ENCODE measurements at places on chromosomes 2 and 18. TPM values are rescaled to one million over a fixed set of nuclear protein-coding genes. Genes with fewer than 3 reads are reported as not detected.
A peak's percentile ranks its signal among the peaks of the same experiment; 100 is the strongest.

The CRACDL gene
- 6.0 TPM for total RNA-seq

The DCDC2C gene
- 0.27 TPM for total RNA-seq

The TRIB2 gene
- 63.4 TPM for total RNA-seq

The MOGAT1 gene
- total RNA-seq: not detected

The XIRP2 gene
- total RNA-seq: 0.19 TPM

The C2orf66 gene
- 0.19 TPM for total RNA-seq

The SLC35F5 gene
- total RNA-seq: 82.4 TPM

The IHH gene
- total RNA-seq: not detected

The OR6B2 gene
- not detected for total RNA-seq

The CDH20 gene
- total RNA-seq: not detected

GRCh38 chr2:19104503-19104902 lies 253.9 kb downstream of the OSR1 start:
- no peak for DNase-seq
- no peaks in the 10 kb centered on the region for H3K4me1 ChIP-seq
- H3K27me3 ChIP-seq: no peaks in the 10 kb centered on the region
- no peaks in the 10 kb centered on the region for H3K36me3 ChIP-seq

GRCh38 chr2:126642031-126642430 lies 13.9 kb upstream of the GYPC start:
- no peak overlapping the region for H3K4me3 ChIP-seq
- H3K27ac ChIP-seq: no peak overlapping the region
- DNase-seq: no peak
- H3K36me3 ChIP-seq: no peaks in the 10 kb centered on the region
- no peaks in the 10 kb centered on the region for H3K4me1 ChIP-seq
- H3K27me3 ChIP-seq: no peaks in the 10 kb centered on the region

GRCh38 chr18:78734614-78734945 lies 245.0 kb upstream of the SALL3 start:
- no peak overlapping the region for H3K27ac ChIP-seq
- H3K4me3 ChIP-seq: no peak overlapping the region
- peak; percentile 28 for DNase-seq
- no peaks in the 10 kb centered on the region for H3K36me3 ChIP-seq
- no peaks in the 10 kb centered on the region for H3K27me3 ChIP-seq

DNA sequence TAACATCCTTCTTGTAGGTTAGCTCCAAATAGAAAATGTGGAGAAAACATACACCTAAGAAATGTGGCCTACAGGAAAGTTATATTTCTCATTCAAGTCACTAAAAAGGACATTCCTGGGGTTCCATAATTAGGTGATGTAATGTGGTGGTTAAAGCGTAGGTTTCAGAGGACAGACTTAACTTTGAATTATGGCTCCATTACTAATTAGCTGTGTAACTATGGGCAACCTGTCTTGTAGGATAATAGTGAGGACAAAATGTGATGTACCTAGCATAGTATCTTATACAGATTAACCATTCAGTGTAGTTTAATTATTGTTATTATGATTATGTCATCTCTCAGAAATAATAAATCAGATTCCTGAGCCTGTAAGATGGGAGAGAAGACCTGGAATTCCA lies 602.5 kb downstream of the TSN start:
- no peaks in the 10 kb centered on the region for H3K4me1 ChIP-seq
- no peak overlapping the region for H3K4me3 ChIP-seq
- H3K27ac ChIP-seq: no peak overlapping the region

GRCh38 chr2:137873536-137874244 lies 90.6 kb upstream of the HNMT start:
- no peaks in the 10 kb centered on the region for H3K27me3 ChIP-seq
- H3K4me1 ChIP-seq: no peaks in the 10 kb centered on the region
- no peak overlapping the region for H3K27ac ChIP-seq

- DNase-seq: no peak
Observed at GRCh38 chr2:169095621-169096105, 26.3 kb downstream of the DHRS9 start.

DNA sequence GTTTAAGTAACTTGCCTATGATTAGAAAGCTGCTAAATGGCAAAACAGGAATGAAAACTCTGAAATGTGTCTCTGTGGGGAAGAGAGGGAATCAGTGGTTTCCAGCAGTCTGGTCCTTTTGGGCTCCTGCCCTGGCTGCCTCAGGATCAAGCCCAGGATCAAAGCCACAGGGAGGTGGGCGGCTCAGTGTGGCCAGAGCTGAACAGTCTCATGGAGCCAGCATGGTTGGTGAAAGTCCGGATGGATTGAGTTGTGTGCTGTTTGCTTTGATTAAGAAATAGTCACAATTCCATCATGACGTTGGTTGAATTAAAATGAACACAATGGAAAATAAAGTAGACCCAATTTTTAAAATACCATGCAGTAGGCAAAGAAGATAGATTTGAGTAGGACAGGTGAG lies 344.2 kb downstream of the LPIN1 start:
- DNase-seq: no peak
- no peaks in the 10 kb centered on the region for H3K27me3 ChIP-seq
- H3K4me3 ChIP-seq: no peak overlapping the region
- no peak overlapping the region for H3K27ac ChIP-seq
- H3K4me1 ChIP-seq: no peaks in the 10 kb centered on the region
- H3K36me3 ChIP-seq: no peaks in the 10 kb centered on the region

DNA sequence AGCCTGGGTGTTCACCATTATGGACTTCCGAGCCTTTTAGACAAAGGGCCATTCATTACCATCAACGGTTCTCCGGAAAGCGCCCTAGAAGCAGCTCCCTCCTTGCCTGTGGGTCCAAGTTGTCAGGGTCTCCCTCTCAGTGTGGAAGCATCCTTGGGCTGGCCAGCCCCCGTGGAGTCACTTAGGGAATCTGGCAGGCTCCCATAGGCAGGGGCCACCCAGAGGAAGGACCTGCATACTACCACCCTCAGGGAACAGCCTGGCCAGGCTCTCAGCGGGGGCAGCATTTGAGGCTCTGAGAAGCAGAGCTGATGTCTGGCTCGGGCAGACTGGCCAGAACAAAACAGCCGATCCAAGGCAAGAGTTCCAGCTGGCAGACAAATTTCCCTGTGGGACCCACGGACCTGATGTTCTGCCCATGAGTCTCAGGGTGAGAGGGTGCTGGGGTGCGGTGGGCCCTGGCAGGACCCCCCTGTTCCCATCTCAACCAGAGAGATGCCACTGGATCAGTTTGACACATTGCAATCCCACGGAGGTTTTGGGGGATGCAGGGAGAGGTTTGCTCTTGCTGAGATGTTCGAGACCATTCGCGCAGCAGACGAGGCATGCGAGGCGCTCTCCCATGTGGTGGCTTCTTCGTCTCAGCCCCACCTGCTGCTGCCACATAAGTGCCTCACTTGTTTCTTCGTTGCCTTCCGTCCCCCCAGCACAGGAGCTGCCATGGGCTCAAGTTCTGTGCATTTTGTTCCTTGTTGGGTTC lies 56.9 kb downstream of the ACKR3 start:
- H3K4me3 ChIP-seq: no peak overlapping the region
- peak; percentile 39 for DNase-seq
- H3K27me3 ChIP-seq: no peaks in the 10 kb centered on the region
- no peaks in the 10 kb centered on the region for H3K4me1 ChIP-seq
- no peaks in the 10 kb centered on the region for H3K36me3 ChIP-seq
- H3K27ac ChIP-seq: no peak overlapping the region

GRCh38 chr18:57430079-57431001 lies 4.8 kb upstream of the ONECUT2 start:
- H3K27ac ChIP-seq: no peak overlapping the region
- peaks cover 6% of the 10 kb centered on the region for H3K27me3 ChIP-seq
- no peak for DNase-seq
- no peaks in the 10 kb centered on the region for H3K36me3 ChIP-seq
- H3K4me3 ChIP-seq: no peak overlapping the region

DNA sequence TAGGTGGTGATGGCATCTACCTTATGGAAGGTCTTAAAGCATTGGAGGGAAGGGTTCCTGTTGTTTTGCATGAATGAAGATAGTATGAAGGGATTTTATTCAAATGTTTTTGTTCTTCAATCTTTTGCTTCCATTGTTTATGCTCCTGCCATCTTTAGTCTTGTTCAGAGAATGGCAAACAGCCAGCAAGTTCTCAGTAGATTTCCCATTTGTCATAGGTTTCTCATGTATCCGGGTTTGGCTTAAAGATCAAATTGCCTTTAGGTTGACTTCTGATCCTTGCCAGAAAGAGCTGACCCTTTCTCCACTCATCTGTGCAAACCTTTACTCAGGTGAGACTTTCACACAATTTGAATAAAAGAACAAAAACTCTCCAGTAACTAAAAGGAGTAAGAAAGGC lies 44.2 kb upstream of the STAT4 start:
- no peak overlapping the region for H3K4me3 ChIP-seq
- no peak overlapping the region for H3K27ac ChIP-seq
- H3K4me1 ChIP-seq: no peaks in the 10 kb centered on the region
- no peaks in the 10 kb centered on the region for H3K36me3 ChIP-seq
- no peak for DNase-seq

DNA sequence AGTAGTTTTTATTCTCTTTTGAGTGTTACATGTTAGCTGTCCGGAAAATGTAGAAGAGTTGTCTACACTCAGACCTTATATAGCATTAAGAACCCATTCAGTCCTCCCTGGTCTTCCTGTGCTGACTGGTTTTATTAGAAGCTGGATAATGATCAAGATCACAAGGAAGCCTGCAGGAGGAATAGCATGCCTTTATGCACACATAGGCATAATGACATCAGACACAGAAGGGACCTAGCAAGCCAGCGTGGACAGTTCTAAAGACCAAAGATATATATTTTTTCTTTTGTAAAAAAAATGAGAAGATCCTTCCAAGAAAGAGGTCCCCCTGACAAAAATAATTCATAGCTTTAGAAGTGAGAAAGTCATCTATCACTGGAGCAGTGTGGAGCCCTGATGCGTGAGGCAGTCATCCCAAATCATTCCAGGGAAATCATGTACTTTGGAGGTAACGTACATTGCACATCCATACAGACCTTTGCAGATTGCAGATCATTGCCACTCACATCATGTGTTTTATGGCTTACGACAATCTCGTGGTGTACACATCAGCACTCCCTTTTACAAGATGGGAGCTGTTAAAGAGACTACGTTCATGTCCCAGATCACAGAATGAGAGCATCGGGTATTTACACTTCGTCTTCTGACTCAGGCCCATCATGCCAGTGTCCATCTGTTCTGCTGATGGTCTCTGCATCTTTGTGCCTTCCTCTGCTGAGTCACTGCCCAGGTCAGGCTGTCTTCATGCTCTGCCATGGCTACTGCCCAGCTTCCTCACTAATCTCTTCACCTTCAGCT lies 334.0 kb downstream of the SOCS6 start:
- H3K27ac ChIP-seq: no peak overlapping the region
- no peaks in the 10 kb centered on the region for H3K36me3 ChIP-seq
- DNase-seq: no peak

GRCh38 chr2:170310876-170311502 lies 133.0 kb downstream of the MYO3B start:
- no peaks in the 10 kb centered on the region for H3K36me3 ChIP-seq
- DNase-seq: no peak
- no peaks in the 10 kb centered on the region for H3K4me1 ChIP-seq
- no peaks in the 10 kb centered on the region for H3K27me3 ChIP-seq

- no peaks in the 10 kb centered on the region for H3K36me3 ChIP-seq
- no peaks in the 10 kb centered on the region for H3K27me3 ChIP-seq
- no peak overlapping the region for H3K4me3 ChIP-seq
- H3K27ac ChIP-seq: no peak overlapping the region
Observed at GRCh38 chr2:180446492-180446891, 439.4 kb upstream of the CWC22 start.

- H3K36me3 ChIP-seq: no peaks in the 10 kb centered on the region
- H3K27me3 ChIP-seq: no peaks in the 10 kb centered on the region
- DNase-seq: no peak
- no peaks in the 10 kb centered on the region for H3K4me1 ChIP-seq
Observed at GRCh38 chr2:11387100-11387390, 42.6 kb upstream of the ROCK2 start.

- no peak for DNase-seq
- no peaks in the 10 kb centered on the region for H3K4me1 ChIP-seq
Observed at GRCh38 chr2:223877721-223878410, 40.5 kb upstream of the AP1S3 start.

GRCh38 chr18:49547701-49548100 lies 14.2 kb upstream of the LIPG start:
- no peak overlapping the region for H3K27ac ChIP-seq
- H3K27me3 ChIP-seq: no peaks in the 10 kb centered on the region
- no peaks in the 10 kb centered on the region for H3K4me1 ChIP-seq
- H3K4me3 ChIP-seq: no peak overlapping the region

GRCh38 chr2:228902176-228902575 lies 368.9 kb downstream of the PID1 start:
- DNase-seq: no peak
- H3K27me3 ChIP-seq: no peaks in the 10 kb centered on the region
- no peaks in the 10 kb centered on the region for H3K36me3 ChIP-seq

DNA sequence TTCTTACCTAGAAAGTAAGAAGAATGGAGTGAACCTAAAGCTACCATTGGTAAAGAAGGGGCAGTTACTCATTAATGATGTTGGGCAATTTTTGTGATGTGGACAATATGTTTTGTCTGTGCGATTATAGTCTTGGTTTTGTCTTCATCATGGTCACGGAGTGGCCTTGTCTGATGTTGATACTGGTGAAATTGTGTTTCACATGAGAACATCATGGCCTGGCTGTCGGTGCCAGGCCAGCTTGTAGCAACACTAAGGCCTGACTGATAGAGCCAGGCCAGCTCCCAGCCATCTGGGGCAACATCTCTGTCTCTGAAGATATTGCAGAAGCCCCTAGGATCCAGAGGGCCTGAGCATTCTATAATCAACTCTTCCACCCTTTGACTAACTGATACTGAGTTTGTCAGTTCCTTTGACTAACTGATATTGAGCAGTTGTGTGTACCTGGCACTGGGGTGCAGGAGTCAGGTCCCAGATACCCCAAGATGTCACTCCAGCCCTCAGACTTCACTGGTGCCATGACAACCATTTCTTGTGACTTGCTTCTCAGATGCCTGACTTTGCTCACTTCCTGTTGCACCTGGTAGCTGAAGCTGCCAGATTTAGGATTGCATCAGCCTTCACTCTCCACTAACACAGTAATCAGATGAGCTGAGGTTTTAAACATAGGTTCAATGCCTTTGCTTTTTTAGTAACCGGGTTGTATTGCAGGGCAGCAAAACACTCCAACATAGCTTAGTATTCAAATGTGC lies 62.5 kb downstream of the RPIA start:
- no peak overlapping the region for H3K27ac ChIP-seq
- H3K4me1 ChIP-seq: no peaks in the 10 kb centered on the region
- H3K36me3 ChIP-seq: no peaks in the 10 kb centered on the region
- DNase-seq: no peak
- no peaks in the 10 kb centered on the region for H3K27me3 ChIP-seq
- H3K4me3 ChIP-seq: no peak overlapping the region

GRCh38 chr2:190880378-190881083 lies at the start of gene GLS:
TSS of gene GLS (plus strand) at chr2:190880821. CDS start at chr2:190881085, 264 bp downstream.
- H3K4me1 ChIP-seq: no peaks in the 10 kb centered on the region
- DNase-seq: peak; percentile 98
- H3K27ac ChIP-seq: peak within 1 kb of the TSS; percentile 96
- H3K27me3 ChIP-seq: no peaks in the 10 kb centered on the region
- H3K4me3 ChIP-seq: peak within 1 kb of the TSS; percentile 95
- no peaks in the 10 kb centered on the region for H3K36me3 ChIP-seq

GRCh38 chr2:18721038-18721922 lies 131.9 kb upstream of the NT5C1B start:
- no peaks in the 10 kb centered on the region for H3K27me3 ChIP-seq
- DNase-seq: no peak
- no peaks in the 10 kb centered on the region for H3K4me1 ChIP-seq
- H3K36me3 ChIP-seq: no peaks in the 10 kb centered on the region

- no peaks in the 10 kb centered on the region for H3K27me3 ChIP-seq
- no peak for DNase-seq
- H3K27ac ChIP-seq: no peak overlapping the region
- no peaks in the 10 kb centered on the region for H3K36me3 ChIP-seq
- no peaks in the 10 kb centered on the region for H3K4me1 ChIP-seq
Observed at GRCh38 chr2:187552828-187553681, 1.2 kb downstream of the TFPI start.

- no peak overlapping the region for H3K4me3 ChIP-seq
- no peaks in the 10 kb centered on the region for H3K36me3 ChIP-seq
- no peaks in the 10 kb centered on the region for H3K27me3 ChIP-seq
- H3K4me1 ChIP-seq: no peaks in the 10 kb centered on the region
Observed at GRCh38 chr18:50199346-50199855, 4.5 kb upstream of the MYO5B start.

Measured in aorta (tissue), 5 donors.